ENCODE measurements at places on chromosomes 7 and 10.

DNA sequence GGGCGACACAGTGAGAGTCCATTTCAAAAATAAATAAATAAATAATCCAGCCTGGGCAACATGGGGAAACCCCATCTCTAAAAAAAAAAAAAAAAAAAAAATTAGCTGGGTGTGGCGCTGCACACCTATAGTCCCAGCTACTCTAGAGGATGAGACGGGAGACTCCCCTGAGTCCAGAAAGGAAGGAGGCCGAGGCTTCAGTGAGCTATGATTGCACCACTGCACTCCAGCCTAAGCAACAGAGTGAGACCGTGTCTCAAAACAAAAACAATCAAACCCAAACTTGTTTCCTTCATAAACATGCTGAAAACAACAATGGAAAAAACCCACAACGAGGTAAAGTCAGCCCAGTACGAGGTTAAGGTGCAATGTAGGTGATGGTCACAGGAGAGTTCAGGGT is 1.2 kb downstream of the COX19 start:
- no peak for DNase-seq

GRCh38 chr7:143281529-143281928 is 3.2 kb upstream of the TMEM139 start:
- DNase-seq, result no peak

- DNase-seq, result no peak
Observed at GRCh38 chr7:29254591-29254990, 60.0 kb downstream of the CHN2 start.

DNA sequence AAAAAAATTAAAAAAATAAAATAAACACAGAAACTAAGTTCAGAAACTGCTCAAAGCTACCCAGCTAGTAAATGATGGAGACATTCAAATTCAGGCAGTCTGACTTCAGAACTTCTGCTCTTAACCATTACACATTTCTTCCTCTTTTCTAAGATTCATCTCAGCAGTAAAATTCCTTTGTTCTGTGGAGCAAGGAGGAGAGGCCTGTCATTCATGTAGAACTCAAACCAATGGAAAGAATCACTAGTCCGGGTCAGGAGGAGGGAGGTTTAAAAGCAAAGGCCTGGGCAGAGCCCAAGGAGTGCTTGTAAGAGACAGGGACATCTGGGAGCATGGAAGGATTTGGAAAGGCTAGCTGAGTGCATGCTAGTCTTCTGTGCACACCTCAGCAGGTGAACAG is 37.9 kb upstream of the DNAJB12 start:
- no peak for DNase-seq

- no peak for DNase-seq
Observed at GRCh38 chr7:46754140-46754720, 827.7 kb downstream of the TNS3 start.

DNA sequence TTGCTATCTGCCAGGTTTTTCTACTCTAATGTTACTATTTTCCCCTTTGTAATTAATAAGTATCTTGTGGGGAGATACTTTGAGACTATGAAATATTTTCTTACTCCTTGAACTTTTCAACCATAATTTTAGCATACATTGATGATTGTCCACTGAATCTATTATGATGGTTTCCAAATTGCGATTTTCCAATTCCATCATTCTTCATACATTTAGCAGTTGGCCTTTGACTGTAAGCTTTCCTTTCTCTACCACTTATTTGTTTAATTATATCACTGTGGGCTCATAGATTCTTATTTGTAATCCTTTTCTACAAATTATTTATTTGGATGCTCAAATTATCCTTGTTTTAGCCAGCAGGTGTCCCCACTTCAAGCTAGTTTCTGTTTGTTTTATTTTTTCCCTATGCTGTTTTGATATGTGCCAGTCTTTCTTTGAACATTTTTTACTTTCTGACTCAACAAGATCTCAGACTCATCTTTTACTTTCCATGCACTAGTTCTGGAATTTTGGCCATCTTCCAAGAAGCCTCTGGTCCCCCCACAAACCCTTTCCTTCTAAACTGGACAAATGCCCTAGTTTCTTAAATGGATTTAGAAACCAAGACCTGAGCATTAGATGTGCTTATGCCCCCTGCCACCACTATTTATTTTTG is 11.4 kb upstream of the MRPS16 start:
- peak; percentile 26 for DNase-seq

DNA sequence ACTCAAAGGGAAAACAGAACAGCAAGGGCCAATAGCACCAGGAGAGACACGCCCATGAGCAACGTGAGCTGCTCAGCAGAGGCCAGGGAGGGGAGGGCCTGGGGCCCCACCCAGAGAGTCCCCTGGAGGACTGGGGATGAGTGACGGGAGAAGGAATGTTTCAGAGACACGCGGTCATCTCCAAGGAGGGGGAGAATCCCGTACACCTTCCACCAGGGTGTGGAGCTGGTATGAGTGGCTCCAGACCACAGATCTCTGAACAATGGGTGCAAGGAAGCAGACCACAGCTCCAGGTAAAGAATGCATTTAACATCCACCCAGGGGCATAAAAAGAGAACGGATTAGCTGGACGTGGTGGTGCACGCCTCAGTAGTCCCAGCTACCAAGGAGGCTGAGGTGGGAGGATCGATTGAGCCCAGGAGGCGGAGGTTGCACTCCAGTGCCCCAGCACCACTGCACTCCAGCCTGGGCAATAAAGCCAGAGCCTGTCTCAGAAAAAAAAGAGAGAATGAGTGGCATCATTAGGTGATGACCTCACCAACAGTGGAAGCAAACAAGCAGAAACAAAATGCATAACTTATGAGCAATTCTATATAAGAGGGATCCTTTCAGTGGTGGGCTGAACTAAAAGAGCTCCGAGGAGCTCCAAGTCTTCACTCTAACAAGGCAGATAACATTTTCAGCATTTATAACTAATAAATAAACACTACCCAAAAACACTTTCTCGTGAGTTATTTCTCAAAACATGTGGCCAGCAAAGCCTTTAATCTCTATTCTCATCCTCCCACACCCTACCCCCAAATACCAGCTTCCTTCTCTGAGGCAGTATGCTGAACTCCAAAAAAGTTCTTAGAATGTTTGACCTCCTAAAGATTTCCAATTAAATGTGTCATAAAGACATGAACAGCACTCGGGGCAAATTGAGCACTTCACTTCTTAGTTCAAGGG is 12.5 kb downstream of the PSAP start:
- no peak for DNase-seq

DNA sequence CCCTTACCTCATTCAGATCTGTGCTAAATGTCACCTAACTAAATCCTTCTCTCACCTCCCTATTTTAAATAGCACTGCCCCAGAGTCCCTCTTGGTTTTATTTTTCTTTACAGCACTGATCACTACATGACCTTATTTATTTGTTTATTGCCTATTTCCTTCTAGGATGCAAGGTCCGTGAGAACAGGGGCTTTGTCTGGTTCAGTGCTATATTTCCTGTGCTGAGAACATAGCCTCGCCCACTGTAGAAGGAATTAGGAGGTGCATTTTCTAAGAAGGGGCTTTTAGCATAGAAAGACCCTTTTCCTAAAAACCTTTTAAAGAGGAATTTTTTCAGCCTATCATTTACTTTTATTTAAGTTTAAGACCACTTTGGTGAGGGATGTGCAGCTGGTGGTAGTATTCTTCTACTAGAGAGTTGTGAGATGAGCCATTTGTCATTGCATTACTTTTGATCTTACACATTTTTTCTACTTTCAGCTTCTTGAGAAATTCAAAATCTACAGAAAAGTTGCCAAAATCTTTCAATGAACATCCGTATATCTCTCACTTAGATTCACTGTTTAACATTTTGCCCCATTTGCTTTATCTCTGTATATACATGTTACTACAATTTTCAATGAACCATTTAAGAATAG is 13.5 kb upstream of the PCGF5 start:
- DNase-seq, result no peak

DNA sequence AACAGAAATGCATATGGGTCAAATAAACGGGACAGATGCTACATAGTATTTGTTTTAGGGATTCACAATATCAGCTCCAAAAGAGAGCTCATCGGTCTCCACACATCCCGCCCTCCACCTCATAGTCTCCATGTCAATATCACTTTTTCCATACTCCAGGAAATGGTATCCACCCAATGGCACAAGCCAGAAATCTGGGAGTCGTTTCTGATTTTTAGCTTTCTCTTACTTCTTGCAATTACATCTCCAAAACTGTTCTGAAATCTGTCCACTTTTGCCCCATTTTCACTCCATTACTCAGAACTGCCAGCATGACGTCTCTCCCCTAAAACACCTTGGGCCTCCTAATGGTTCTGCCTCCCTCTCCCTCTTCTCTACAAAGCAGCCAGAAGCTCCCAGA is 47.4 kb upstream of the EZH2 start:
- no peak for DNase-seq

DNA sequence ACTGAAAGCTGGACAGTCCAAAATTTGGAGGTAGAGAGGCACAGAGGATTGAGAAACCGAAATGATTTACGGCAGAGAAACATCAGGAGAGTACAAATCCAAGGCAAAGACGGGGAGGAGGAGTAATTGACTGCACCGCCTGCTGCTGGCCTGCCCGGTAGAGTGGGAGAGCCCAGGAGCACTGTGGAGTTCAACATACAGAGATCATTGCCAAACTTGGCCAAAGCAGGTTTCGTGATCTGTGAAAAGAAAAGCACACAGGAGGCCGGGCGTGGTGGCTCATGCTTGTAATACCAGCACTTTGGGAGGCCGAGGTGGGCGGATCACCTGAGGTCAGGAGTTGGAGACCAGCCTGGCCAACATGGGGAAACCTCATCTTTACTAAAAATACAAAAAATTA is 306.0 kb upstream of the PFKP start:
- DNase-seq, result no peak

DNA sequence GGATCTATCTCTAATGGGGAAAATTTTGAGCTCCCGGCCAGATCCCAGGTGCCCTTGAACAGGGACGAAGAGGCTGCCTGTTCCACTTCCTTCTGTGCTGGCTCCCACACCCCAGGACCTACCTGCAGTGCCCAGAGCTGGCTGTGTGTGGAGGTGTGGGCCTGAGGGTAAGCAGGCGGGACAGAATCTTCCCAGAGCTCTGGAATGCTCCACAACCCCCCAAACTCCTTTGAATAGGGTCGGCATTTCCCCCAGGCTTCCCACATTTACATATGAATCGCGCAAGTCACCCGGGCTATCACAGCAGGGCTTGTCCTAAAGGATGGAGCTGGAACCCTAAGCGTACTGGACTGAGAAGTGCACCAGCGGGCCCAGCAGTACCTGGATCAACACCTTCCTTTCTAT is 95.9 kb downstream of the DNMBP start:
- no peak for DNase-seq
